ENCODE measurements at places on chromosomes 16 and 17.

- DNase-seq: no peak
Observed at GRCh38 chr16:49674351-49674851, 181.5 kb downstream of the ZNF423 start.

GRCh38 chr17:75249564-75249963, 11.8 kb downstream of the GGA3 start:
- DNase-seq: no peak

DNA sequence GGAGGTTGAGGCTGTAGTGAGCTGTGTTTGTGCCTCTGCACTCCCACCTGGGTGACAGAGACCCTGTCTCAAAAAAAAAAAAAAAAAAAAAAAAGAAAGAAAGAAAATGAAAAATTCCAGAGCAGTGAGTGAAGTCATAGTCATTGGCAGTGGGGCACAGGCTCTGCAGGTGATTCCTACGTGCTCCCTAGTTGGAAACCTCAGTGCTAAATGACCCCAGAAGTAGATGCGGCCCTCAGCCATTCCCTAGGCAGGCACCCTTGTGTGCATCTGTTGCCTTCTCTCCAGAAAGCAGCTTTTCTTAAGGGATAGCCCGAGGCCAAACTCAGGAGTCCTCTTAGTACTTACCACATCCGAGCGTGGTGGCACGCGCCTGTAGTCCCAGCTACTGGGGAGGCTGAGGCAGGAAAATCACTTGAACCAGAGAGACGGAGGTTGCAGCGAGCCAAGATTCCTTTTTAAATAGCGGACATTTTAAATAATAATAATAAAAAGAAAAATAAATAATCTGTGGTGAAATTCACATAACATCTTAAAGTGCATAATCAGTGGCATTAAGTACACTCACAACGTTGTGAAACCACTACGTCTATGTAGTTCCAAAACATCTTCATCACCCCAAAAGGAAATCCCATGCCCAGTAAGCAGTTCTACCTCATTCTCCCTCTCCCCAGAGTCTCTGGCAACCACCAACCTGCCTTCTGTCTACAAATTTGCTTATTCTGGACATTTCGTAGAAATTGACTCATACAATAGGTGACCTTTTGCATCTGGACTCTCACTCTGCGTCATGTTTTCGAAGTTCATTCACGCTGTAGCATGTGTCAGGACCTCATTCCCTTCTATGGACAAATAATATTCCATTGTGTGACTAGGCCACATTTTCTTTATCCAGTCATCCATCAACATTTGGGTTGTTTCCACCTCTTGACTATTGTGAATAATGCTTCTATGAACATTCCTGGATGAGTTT, 12.5 kb upstream of the SPHK1 start:
- DNase-seq: peak; percentile 93

- DNase-seq: no peak
Observed at GRCh38 chr16:47565454-47565853, 104.3 kb downstream of the PHKB start.

DNA sequence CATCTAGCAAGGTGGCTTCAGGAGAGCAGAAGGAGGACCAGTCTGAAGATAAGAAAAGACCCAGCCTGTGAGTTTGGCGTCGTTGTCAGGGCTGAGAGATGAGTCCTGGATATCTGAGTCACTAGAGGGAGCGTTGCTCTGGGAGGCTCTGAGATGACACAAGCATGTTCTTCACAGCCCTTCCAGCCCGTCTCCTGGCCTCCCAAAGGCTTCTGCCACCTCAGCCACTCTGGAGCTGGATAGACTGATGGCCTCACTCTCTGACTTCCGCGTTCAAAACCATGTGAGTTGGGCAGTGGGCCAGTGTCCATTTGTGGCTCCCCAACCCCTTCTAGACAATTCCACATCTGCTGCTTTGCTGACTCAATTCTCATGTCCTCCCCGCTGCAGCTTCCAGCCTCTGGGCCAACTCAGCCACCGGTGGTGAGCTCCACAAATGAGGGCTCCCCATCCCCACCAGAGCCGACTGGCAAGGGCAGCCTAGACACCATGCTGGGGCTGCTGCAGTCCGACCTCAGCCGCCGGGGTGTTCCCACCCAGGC, 2.3 kb downstream of the TGFB1I1 start:
- peak; percentile 63 for DNase-seq

GRCh38 chr16:73043828-73044467, 4.0 kb downstream of the ZFHX3 start:
- DNase-seq: no peak

Measured in BJ (cell line).